ENCODE measurements at places on chromosomes 7 and 10.

DNA sequence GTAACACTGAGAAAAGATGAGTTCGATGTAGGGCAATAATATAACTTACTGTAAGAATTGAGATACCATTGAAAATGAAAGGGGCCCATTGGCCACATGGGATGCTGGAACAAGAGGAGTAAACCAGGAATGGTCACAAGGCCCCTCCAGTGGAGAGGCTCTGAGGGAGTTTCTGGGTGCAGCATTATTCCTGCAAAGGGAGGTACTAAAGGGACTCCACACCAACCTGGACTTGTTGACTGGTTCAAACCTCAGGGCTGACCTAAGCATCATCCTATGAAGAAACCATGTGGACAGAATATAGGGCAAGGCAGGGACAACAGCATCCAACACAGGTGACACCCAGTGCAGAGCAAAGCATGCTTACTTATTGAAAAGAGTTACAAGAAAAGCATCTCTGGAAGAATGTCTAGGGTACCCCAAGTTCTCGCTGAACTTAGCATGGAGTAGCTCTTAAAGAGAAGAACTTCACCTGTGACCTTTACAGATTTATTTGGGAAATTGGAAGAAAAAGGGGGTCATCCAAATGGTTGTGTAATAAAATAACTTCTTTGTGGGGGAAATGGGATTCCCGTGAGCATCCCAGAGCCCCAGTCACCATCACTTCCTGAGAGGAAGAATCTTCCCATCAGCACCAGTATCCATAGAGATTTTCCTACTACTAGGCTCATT, 34.7 kb downstream of the PRSS2 start:
- DNase-seq: no peak

DNA sequence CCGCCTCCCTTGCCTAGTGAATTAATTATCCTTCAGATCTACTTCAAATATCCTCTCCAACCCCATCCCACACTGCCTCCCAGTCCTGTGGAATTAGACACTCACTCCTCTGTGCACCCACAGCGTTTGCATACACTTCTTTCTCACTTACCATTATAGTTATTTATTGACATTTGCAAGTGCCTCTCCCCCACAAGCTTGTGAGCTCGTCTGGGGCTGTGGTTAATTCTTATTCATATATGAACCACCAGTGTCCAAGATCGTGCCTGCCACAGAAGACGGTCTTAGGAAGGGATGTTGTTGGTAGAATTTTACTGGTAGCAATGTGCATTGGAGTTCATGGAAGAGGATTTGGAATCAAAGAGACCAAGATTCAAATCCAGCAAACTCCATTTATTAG, 68.1 kb upstream of the AOAH start:
- DNase-seq: no peak

GRCh38 chr7:97275475-97275874, 158.0 kb downstream of the SDHAF3 start:
- no peak for DNase-seq

DNA sequence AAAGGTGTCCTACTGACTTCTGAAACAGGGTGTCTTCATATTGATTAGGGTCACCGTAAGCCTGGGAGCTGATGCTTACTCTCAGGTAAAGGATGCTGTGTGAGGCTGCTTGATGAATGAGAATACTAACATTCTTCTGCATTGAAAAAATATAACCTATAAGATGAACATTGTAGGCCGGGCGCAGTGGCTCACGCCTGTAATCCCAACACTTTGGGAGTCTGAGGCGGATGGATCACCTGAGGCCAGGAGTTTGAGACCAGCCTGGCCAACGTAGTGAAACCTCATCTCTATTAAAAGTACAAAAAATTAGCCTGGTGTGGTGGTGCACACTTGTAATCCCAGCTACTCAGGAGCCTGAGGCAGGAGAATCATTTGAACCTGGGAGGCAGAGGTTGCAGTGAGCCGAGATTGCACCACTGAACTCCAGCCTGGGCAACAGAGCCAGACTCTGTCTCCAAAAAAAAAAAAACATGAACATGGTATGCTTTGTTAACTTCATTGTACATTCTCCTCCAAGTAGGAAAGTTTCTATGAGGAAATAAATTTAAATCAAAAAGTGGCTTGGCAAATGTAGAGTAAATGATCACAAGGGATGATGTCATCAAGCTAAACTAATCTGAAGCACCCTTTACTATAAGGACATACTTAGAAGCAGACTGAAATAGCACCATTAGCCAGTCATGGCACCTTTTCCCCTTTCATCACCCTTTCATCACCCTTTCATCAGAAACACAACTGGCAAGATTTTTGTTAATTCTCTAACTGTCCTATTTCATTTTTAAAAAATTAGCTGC, 1.5 kb upstream of the BRAF start:
- DNase-seq: no peak

DNA sequence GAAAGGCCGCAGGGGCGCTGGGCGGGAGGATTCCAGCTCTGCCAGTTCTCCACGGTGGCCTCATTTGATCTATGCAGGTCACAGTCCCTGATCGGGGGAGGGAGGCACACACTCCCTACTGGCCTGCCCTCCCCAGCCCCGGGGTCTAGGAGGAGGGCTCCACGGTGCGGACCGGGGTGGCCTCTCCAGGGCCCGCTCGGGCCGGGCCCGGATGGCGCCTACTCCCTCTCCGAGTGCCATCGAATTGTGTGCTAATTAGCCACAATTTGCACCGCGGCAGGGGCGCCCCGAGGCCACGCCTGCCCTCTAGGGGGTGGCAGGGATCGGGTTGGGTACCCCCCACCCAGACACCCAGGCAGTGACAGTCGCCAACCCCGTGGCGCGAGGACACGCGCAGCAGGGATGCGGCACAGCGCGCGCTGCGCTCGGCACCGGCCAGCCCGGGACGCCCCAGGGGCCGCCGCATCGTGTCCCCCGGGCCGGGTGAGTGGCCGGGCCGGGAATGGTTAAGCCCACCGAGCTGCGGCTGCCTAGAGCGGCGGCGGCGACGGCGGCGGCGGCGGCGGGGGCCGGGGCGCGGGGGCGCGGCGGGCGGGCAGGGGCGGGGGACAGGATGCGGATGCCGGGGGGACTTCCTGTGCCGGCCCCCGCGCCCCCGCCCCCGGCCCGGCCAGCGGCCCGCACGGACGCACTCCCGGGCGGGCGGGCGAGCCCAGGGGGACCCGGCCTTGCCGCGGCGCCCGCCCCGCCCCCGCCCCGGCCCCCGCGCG, at the start of gene ZNF853:
Gene ZNF853, plus strand, starts transcription at position 658 of the 770 bp plus-strand sequence. CDS start 565 bp downstream, outside the sequence.
- no peak for DNase-seq

GRCh38 chr7:16634271-16634738, 11.2 kb downstream of the ANKMY2 start:
- no peak for DNase-seq

GRCh38 chr7:100680576-100681271, 7.2 kb downstream of the GNB2 start:
- no peak for DNase-seq

DNA sequence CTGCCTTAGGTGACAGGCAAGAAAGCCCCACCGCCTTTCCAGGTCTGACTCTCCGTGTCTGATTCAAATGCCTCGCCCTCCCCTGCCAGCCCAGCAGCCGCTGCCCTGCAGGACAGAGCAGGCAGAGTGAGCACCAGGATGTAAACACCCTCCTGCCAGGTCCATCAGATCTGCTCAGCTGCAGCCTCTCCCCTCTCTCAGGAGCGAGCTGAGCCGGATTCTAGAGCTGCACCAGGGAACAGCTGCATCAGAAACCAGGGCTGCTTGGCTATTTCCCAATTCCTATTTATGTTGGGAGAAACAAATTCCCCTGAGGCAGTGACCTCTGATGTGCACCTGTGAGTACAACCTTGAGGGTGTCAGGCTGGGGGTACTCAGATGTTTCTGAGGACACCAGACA, 121.5 kb upstream of the ZMIZ1 start:
- DNase-seq: no peak

DNA sequence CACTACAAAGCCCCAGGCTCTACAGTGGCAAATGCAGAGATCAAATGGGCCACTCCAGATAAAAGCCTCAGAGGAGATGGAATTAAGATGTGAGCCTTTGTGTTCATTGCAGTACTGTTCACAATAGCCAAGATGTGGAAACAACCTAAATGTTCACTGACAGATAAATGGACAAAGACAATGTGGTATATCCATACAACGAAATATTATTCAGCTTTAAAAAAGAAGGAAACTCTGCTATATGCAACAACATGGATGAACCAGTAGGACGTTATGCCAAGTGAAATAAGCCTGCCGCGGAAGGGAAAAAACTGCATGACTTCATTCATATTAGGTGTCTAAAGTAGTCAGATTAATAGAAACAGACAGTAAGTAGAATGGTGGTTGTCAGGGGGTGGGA, 170.5 kb upstream of the TBX20 start:
- DNase-seq: no peak

- no peak for DNase-seq
These were observed 50.4 kb upstream of the NFE2L3 start for GRCh38 chr7:26101361-26102151.

DNA sequence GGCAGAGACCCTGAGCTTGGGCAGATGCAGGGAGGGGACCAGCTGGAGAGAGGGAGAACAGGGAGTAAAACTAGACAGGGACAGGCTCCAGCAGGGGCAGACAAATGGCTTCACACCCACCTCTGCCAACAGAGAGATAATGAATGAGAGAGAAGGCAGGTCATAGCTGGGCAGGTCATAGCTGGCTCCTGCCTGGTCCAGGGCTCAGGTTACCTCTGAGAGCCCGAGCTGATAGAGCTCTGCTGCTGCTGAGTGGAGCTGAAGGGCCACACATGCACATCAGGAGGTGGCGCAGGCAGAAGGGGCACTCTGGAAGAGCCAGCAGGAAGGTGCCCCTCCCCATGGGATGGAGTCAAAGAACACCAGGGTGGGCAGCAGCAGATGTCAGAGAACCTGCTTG, 154.2 kb downstream of the GFRA1 start:
- no peak for DNase-seq

DNA sequence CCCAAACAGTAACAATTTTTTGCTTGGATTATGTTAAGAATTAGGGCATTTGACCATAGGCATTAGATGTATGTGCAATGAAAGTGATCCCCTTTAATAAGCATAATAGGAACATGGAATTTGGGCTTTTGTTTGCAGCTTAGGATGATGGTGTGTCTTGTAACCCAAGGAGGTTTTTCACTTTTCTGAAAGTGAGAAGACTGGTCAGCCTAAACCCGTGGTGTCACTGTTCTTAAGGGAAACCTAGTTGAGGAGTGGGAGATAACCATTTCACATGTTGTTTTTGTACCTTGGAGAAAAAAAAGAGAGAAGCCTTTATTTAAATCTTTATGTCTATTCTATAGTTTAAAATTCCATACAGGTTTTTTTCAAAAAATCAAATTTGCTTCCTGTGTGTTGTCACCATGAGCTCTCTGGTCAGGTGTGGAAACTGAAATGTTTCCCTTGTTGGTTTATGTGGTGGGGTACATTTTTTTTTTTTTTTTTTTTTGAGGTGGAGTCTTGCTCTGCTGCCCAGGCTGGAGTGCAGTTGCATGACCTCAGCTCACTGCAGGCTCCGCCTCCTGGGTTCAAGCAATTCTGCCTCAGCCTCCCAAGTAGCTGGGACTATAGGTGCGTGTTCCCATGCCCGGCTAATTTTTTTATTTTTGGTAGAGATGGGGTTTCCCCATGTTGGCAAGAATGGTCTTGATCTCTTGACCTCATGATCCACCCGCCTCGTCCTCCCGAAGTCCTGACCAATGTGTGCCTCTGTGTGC, 7.7 kb downstream of the CCM2 start:
- no peak for DNase-seq

GRCh38 chr7:75968012-75968411, 26.4 kb downstream of the TMEM120A start:
- DNase-seq: no peak

DNA sequence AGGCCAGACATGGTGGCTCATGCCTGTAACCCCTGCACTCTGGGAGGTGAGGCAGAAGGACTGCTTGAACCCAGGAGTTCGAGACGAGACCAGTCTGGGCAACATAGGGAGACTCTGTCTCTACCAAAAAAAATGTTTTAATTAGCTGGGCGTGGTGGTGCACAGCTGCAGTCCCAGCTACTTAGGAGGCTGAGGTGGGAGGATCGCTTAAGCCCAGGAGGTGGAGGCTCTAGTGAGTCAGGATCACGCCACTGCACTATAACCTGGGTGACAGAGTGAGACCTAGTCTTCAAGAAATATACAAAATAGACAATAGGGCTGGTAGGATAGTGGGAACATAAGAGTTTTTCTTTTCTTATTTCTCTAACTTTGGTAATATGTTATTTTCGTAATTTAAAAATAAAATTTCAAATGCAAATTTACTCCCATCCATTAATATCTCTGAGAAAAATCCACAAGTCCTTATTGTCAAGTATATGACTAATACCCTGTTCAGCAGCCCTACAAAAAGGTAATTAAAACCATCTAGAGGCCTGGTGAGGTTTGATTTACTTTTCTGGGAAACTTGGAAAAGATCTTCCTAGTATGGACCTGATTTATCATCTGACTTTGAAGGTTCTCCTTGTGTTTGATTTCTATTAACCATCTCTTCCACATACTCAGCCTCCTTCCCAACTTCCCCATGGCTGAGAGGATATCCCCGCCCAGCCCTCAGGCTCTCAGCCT, 50.0 kb downstream of the CREB3L2 start:
- DNase-seq: no peak

GRCh38 chr10:68895041-68895440, 6.1 kb upstream of the DDX50 start:
- no peak for DNase-seq

- no peak for DNase-seq
These were observed 36.6 kb downstream of the ABCB5 start for GRCh38 chr7:20651960-20652544.
